ENCODE measurements at places on chromosomes 11 and 22. TPM values are rescaled to one million over a fixed set of nuclear protein-coding genes. Genes with fewer than 3 reads are reported as not detected.

TUB gene
- polyA plus RNA-seq = 11.3 TPM

DNA sequence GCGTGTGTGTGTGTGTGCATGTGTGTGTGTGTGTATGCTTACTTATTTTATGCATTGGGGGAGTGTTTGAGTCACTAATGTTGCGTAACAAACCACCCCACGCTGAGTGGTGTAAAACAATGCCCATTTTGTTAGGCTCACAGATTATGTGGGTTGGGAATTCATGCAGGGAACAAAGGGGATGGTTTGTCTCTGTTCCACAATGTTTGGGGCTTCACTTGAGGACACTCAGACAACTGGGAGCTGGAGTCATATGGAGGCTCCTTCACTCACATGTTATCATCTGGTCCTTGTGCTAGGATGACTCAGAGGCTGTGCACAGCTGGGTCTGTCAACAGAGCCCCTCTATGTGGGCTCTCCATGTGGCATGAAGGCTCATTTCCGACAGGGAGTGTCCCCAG lies 51.3 kb upstream of the LARGE1 start:
- no peak for DNase-seq

DNA sequence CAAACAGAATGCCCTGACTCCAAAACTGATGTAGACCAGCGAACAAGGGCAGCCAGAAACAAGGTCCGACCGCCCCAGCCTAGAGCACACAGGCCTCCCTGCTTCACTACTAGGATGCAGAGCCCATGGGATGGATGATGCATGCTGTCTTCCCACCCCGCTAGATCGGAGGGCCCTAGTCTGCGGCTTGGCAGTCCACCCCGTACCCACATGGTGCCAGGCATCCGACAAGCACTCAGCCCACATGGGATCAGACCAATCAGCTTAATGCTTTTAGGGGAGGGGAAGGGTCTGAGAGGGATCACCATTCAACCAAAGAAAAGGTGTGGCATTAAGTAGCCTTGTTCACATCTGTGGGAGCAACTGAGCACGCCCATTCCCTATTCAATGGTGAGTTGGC lies 30.6 kb downstream of the PISD start:
- peak; percentile 36 for DNase-seq

- DNase-seq = no peak
Observed at GRCh38 chr11:59426361-59427067, at the start of gene OR5A2. Gene OR5A2, minus strand, starts transcription at chr11:59426413. Its CDS starts 3,460 bp downstream, at chr11:59422953.

DNA sequence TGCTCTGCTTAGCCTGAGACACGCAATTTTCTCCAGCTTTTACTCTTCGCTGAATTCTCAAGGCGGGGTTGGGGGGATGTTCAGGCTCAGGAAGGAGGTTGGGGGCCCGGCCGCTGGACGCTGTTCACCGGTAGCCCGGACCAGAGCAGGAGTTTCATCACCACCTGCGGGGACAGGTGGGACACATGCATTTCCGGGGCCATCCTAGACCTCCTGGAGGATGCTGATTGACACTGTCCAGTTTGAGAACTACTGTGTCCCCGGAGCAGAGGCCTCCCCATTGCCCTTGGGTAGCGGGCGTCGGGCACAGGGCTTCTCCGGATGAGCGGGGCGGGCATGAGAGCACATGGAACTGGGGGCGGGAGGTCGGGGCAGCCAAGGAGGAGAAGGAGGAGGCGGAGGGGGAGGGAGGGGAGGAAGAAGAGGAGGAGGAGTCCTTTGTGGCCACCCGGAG lies 144.0 kb upstream of the GRK3 start:
- DNase-seq = no peak

DNA sequence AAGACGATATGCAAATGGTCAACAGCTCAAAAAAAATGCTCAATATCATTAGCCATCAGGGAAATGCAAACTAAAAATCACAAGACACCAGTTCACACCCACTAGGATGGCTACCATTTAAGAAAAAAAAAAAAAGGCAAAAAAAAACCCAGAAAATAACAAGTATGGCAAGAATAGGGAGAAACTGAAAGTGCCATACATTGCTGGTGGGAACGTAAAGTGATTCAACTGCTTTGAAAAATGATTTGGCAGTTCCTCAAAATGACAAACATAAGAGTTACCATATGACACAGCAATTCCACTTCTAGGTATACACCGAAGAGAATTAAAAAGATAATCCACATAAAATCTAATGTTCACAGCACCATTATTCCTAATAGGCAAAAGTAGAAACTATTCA lies 47.5 kb downstream of the PICALM start:
- DNase-seq = no peak

LINC01488 gene
- polyA plus RNA-seq = not detected

RHBDD3 gene
- polyA plus RNA-seq = 23.0 TPM

DNA sequence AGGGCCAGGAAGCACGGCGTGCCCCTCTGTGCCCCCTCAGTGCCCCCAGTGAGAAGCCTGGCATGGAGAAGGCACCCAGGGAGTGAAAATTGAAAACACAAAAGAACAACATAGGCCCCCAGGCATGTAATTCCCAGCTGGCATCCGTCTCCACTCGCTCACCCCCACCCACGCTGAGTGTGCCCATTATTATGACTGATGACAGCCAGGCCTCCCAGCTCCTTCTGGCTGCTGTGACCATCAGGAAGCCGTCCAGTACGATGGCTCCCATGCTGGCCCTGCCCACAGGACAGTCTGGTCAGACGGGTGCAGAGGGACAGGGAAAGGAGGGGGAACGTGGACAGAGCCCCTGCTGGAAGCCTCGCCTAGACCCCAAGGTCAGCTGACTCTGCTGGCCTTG lies 30.1 kb downstream of the ELFN2 start:
- peak; percentile 70 for DNase-seq

GDPD4 gene
- not detected for polyA plus RNA-seq

SNX32 gene
- 0.81 TPM for polyA plus RNA-seq

GRCh38 chr11:134101282-134101681 lies 32.4 kb downstream of the JAM3 start:
- no peak for DNase-seq

- no peak for DNase-seq
Observed at GRCh38 chr11:86518211-86518610, 143.5 kb downstream of the CCDC81 start.

DNA sequence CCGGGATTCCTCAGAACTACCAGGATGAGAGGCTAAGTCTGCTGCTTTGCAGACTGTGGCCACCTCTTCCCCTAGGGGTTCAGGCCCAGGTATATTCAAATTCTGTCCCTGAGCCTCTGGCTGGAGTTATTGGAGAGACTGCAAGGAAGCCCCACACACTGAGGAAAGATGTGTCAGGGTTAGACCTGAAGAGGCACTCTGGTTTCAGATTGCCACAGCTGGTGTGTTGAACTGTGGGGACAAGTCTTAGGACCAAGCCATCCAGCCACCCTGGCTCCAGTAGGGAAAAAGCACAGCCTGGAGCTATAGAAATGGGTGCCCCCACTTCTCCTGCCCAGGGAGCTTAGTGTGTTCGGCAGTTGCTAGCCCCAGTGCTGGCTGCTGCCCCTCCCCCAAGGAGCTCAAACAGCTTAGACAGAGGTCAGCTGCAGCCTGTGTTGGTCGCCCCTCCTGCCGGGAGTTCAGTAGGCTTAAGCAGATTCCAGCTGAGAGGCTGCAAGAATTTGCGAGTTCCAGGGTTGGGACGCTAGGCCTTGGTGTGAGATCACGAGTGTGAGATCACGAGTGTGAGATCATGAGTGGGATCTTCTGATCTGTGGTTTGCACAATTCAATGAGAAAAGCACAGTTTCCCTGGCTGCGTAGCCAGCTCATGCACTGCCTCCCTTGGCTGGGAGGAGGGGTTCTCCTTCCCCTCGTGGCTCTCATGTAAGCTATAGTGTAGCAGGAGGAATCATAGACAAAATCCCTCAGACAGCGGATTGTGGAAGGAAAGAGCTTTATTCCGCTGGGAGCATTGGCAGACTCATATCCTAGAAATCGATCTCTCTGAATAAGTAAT lies 552.1 kb upstream of the CHORDC1 start:
- DNase-seq = no peak

OR10A2 gene
- polyA plus RNA-seq = not detected

GRCh38 chr22:36411589-36412258 lies 24.0 kb upstream of the MYH9 start:
- DNase-seq = no peak

GRCh38 chr11:78995171-78995570 lies 420.5 kb upstream of the NARS2 start:
- no peak for DNase-seq

GRCh38 chr11:91261513-91261912 lies 963.1 kb upstream of the FAT3 start:
- DNase-seq = no peak

GRCh38 chr11:17156283-17156682 lies 51.5 kb downstream of the PIK3C2A start:
- no peak for DNase-seq

DNA sequence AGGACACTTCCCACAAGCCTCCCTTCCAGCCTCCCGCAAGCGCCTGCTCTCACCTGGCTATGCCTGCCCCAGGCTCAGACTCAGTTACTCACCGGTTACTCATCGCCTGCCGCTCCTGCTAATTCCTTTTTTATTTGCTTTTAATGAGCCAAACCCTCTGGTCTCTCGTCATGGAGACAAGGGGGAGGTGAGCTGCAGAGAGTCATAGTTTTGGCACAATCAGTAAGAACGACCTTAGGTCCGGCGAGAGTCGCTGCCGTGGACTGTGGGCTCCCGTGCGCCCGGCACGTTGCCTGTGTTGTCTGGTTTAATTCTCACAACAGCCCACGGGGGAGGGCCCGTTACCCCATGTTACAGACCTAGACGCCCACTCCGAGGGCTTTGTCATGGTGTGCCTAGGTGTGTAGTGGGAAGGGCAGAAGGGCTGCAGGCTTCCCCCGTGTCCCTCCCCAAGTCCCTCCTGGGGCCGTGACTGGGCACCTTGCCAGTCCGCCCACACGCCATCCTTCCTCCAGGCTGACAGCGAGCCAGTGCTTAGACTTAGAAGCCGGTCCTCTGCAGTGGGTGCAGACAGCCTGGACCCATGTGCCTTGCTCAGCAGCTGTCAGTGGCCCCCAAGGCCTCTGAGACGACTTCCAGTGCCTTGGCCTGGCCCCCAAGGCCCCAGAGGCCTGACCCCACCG lies 42.2 kb downstream of the WNT7B start:
- DNase-seq = peak; percentile 79

SLC35E4 gene
- 2.9 TPM for polyA plus RNA-seq

DNA sequence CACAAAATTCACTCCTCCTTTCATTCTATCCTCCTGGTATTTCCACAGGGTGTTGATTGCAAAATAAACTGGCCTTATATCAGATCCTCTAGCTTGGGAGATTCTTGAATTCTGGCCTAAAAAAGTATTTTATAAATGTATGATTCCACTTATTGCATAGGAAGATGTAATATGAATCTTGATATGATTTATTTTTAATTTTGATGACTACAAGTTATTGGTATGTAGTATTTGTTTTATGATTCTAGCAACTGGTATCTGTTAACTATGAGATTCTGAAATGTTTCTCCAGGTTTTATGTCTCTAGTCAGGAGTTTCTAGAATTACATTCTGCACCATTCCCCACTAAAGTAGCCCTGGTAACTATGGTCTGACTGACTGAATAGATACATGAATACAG lies 373.9 kb upstream of the C11orf87 start:
- no peak for DNase-seq
